ENCODE measurements at places on chromosomes 6 and 20.

GRCh38 chr6:7974938-7975763 lies 64.6 kb upstream of the TXNDC5 start:
- DNase-seq = peak; percentile 55

DNA sequence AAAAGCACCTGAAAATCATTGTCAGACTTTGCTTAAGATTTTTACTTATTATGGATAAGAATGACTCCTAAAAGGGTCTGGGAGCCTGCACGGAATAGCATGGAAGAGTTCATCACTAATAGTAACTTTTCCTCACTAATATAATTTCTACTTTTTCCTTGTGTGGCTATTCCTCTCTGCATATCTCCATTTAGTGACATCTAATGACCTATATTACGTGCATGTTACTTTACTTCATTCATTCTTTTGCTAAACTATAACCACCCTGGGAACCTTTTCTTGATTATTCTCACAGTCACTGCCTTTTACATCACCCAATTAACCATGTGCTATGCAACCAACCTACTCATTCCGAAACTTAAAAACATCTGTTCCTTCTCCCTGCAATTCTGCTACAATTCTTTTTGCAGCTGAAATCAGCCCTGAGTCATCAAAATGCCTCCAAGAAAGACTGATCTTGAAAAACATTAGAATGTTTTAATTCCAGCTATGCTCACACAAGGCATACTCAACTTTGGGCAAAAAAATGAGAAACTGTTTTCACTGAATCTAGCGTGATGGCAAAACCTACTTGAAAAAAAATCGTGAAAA lies 313.3 kb downstream of the RNGTT start:
- peak; percentile 37 for DNase-seq

DNA sequence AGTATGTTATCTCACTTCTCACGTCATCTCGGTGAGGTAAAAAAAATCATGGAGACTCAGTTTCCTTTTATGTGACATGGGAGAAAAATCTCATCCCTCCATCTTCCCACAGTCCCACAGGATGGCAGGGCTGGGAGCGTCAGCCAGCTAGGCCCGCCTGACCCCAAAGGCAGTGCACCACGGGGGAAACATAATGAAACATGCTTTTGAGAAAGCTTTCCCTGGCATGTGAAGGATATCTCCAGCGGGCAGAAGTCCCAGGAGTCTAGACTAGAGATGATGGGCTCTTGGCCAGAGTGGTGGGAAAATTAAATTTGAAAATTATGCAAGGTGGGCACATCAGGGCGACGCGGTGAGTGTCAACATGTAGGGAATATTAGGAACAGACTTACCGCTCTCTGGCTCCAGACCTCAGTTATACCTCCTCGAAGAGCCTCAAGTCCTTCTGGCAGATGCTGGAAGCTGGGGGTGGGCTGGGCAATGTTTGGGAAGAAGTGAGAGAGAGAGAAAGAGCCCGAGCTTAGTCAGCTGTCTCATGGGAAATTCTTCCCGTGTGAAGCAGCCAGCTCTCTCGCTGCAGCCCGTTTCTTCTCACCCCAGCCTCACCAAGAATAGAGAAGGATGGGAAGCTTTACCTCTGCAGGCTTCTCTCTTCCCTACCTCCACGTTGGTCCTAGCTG lies 52.3 kb downstream of the MOCS1 start:
- DNase-seq = peak; percentile 95

DNA sequence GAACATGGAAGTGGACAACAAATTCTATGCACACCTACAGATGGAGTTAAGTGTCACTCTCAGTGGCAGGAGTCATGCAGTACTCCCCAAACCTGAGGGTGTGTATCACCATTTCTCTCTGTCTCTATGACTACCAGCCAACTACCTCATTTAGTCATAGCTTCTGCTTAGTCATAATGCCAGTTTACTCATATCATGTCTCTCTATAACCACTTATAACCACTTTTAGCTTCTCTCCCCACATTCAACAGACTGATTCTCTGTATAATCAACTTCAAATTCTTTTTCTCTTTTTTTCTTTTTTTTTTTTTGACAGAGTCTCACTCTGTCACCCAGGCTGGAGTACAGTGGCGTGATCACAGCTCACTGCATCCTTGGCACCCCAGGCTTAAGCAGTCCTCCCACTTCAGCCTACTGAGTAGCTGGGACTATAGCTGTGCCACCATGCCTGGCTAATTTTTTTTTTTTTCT lies 13.8 kb upstream of the GTF3C6 start:
- DNase-seq = peak; percentile 93

- DNase-seq = peak; percentile 74
These were observed 984 bp upstream of the ABT1 start for GRCh38 chr6:26595669-26596269.

DNA sequence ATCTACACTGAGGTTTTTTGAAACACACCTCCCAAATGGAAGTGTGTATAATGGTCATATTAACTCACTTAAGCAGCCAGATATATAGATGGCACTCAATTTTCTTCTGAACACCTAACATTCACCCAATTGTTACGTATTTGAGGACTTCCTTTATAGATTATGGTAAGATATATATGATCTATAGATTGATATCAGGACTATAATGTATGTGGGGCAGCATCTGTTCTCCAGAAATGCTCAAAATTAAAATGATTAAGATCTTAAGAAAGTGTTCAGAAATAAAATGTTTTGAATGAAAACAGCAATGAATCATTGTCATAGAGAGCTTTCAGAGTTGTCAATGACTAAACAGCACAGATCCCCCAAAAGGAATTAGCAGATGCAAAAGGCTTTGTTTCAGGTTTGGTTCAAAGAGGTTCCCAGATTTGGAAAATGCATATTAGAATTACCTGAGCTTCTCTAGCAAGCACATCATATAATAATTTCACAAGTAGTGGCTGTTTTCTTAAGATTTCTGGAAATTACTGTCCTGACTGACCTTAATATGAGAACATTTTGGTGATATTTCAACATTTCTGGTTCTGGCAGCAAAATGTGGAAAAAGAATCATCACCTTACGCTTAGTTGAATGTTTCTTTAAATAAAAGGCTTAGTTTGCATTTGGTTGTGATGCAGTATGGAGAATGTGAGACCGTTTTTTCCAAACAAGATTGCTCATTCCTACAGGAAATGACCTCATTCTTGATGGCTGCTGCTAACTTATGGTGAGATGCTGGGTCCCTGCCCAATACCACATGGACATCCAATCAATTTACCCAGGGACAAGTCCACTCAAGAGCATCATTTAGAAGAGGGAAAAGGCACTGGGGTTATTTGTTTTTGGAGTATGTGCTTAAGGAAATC lies 31.5 kb downstream of the TRAF3IP2 start:
- DNase-seq = peak; percentile 93

DNA sequence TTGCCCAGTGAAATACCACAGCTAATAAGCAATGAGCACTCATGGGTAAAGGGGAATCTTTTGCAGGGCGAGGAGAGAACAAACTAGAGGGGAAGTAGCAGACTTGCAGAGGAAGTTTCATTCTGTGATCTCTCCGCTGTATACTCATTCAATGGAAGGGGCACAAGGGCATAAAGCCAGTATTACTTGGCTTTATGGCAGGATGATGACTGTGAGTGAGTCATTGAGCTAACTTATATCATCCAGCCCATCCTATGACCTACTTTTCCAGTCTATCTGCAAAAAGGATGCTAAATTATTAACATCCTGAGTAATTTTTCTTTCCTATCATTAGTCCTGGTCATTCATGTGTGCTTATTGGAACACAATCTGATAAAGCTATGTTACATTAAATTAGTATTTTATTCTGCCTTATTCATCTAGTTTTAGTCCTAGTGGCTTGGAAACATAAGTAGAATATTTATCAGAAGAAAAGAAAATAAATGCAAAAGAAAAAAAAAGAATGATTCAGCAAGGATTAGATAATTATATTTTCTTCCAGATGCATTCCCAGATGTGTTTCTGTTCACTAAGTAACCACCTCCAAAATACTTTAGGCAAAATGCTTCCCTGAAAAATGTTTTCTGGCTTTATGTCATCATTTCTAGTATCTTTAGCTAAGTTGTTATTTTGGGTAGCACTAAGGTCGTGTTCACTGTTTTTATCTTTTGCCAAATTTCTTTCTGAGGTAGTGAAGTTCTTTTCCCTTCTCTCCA lies 471.7 kb downstream of the CDKAL1 start:
- peak; percentile 78 for DNase-seq

DNA sequence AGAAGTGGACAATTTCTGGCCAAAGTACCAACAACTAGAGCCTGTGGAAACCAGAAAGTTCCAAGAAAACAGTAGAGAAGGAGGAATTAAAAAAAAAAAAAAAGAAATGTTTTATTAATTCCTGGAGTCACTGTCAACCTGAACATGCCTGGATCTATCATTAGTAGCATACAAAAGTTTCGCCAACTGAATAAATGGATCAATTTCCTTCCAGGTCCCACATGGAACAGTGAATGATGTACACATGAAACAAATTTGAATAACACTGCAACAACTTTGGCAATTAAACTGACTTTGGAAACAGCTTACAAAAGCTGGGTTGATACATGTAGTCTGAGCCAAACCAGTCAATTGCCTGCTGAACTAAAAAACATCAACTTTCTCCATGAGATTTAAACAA lies 90.0 kb upstream of the HMGCLL1 start:
- DNase-seq = no peak

GRCh38 chr6:105459049-105459448 lies 56.2 kb upstream of the PREP start:
- DNase-seq = no peak

- no peak for DNase-seq
These were observed 237.0 kb downstream of the NKAIN2 start for GRCh38 chr6:124040655-124041054.

- no peak for DNase-seq
These were observed 103.1 kb upstream of the SULF2 start for GRCh38 chr20:47888351-47888750.

DNA sequence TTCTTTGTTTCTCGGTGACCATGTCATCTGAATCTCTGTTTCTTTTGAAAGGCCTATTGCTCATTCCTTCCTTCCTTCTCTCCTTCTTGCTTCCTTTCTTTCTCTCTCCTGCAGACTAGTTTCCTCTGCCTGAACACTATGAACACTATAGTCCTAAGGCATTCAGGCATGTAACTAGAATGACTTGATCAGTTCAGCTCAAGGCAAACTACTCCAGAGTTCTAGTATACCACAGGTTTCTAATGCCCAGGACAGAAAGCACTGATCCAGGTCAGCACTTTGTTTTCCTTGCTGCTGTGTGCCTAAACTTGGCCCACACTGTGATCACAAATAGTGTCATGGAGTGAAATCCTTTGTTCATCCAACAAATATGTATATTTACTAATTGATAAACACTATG lies 324.1 kb upstream of the GJE1 start:
- no peak for DNase-seq

- DNase-seq = no peak
These were observed 11.5 kb downstream of the CALHM6 start for GRCh38 chr6:116472706-116473105.

DNA sequence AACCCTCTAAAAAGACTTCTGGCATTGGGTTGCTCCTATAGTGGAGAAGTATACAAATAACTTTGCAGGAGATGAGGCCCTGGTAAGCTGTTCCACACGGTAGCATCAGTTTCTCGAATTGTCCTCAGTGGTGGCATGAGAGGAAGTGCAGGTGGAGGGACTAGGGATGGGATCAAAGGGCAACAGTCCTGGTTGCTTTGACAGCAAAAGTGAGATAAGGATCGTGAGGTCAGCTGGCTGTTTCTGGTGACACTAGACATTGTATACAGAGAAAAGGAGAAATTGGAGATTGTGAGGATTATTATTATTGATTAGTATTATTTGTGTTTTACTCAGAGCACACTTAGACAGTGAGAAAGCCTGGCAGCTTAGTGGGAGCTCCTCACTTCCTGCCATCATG lies 61.3 kb upstream of the EXOC2 start:
- no peak for DNase-seq

DNA sequence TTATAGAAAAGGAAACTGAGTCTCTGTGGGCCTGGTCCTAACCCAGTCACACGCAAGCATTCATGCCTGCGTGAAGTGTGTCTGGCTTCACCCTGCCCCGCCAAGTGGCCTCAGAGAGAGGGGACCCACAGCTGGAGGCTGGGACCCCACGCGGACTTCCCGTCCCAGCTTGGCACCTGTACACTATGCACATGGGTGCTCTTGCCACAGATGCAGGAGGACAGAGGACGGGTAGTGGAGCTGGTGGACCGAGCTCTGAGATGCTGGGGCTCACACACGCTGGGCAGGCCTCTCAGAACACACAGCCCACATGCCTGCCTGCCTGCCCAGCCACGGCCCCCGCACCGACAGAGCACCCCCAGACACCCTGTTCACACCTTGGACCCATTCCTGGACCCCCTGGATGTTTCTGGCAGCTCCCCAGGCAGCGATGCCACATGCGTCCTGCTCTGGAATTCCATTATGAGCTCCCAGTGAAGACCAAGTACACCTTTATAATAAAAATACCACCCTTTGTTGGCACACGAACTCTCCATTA lies 24.9 kb upstream of the SMOC2 start:
- no peak for DNase-seq

DNA sequence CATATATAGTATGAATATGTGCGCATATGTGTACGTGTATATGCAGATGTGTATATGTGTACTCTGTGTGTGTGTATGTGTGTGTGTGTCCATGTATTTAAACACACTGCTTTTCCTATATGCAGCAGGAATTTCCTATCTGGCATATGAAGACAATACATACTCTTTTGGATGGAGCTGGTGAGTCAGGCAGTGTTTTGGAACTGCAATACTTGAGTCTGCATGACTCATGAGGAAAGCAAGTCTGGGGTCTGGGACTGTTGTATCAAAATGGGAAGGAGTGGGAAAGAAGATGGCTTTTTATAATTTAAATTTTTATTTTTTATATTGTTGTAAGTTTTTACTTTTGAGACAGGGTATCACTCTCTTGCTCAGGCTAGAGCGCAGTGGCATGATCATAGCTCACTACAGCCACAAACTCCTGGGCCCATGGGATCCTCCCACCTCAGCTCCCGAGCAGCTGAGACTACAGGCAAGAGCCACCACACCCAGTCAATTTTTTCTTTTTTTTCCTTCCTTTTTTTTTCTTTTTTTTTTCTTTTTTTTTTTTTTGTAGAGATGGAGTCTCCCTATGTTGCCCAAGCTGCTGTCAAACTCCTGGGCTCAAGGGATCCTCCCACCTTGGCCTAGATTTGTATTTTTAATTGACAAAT lies 72.2 kb downstream of the ATXN1 start:
- peak; percentile 68 for DNase-seq

GRCh38 chr6:157625764-157626163 lies 197.3 kb upstream of the SNX9 start:
- DNase-seq = no peak

DNA sequence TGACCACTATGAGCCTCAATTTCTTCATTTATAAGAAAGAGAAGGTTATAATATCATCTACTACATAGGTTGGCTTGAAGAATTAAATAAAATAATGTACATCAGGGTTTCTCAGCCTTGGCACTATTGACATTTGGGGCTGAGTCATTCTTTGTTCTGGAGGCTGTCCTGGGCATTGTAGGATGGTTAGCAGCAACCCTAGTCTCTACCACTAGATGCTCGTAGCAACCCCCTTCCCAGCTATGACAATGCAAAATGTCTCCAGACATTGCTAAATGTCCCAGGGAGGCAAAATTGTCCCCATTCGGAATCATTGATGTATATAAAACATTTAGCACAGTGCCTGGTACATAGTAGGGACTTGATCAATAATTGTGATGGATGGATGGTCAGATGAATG lies 152.1 kb downstream of the KHDC1L start:
- no peak for DNase-seq

GRCh38 chr6:155177363-155177961 lies 86.4 kb upstream of the CLDN20 start:
- peak; percentile 49 for DNase-seq

- DNase-seq = no peak
These were observed 11.9 kb upstream of the ZFAND3 start for GRCh38 chr6:37807656-37808055.
